GM12892 (cell line): ENCODE measurements at places on chromosomes 7 and 10.

GRCh38 chr7:148620749-148621359 lies 30.3 kb downstream of the C7orf33 start:
- DNase-seq, result no peak

DNA sequence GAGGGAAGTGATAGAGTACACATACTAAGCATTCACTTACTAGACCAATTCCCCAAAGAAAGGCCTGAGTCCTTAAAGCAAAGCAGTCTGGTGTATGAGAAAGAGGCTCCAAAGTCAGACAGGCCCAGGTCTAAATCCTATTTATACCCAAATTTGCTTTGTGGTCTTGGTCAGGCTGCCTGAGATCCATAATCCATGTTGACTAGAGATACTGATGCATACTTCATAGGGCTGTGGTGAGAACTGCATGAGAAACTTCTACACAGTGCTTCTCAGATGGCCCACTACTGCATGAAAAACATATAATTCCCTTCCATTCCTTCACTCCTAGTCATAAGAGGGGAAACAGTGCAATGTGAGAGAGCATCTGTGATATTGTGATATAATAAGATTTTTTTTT lies 81.6 kb upstream of the SP4 start:
- DNase-seq, result no peak

DNA sequence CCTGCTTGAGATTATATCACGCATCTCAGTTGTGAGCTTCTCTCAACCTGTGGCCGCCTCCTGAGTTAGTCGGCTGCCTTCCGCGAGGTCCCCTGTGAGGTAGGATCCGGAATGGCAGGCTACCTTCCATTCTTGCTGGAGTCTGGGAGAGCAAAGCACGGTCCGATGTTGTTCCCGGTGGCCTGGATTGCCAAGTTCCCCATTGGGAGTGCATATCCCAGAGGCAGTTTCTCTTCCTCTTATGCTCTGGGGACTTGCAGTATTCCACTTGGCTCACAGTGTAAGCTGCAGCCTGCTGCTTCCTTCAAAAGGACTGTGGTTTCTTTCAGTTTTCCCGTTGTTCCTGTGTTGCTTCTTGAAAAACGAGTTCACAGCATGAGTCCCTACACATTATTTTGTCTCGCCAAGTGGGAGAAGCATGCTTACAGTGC lies 225.4 kb upstream of the ZWINT start:
- no peak for DNase-seq

DNA sequence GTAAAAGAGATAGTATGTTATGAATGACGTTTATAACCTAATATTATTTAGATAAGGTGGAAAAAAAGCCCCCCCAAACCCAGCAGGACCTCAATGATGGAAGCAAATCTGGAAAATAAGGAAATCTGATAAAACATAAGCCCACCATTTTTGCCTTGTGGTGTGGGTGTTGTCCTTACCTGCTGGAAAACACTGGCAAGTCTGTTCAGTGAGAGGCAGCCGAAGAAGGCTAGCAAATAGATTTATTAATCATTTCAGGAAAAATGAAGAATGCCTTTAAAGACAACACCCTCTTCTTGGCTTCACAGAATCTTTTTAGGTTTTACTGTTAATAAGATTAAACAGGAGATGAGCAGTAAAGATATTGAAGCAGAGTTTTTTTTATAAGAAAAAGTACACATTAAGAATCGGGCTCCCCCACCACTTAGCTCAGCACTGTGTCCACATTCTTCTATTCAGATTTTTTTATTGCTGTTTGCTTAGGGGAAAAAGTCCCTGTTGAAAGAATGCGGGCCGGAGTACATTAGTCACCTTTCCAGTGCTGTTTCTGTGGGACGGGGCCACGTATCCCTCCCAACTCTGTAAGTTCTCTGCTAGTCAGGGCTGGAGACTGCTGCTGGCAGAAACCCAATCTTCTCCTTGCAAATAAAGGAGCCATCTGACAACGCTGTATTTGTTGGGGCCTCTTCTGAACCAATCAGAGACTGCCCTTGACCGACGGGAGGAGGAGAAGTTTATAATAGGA lies 104.1 kb downstream of the EVX1 start:
- no peak for DNase-seq

DNA sequence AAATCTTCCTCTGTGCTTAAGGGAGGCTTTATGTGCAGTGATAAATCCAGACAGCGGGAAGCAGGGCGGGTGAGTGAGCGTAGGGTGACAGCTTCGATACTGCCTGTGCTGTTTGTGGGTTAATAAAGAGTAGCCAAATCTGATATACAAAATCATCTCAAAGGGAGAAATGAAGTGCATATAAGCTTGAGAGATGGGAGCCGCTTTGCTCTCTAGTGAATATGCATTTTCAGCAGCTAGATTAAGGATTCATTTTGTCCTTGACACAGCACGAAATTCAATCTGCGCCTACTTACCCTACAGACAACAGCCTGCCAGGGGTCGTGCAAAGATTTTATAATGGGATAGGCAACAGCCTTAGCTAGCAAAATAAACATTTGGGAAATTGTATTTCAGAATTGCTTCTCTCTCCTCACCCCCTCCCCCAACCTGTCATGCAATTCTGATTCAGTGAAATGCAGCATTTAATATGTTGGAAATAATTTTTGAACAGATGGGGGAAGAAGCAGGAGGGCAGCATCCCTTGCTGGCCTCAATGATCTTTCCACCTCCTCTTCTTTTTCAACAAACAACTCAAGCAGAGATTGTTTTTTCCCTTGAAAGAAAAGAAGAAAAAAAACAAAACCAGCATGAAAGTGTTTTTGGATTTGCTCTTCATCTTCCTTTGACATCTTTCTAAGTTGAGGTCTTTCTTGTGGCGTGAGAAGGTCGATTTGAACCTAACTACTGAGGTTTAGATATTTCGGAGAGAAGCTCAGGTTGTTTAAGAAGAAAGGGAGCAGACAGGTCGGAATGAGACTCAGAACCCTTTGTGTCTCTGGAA lies 117.9 kb downstream of the AOAH start:
- no peak for DNase-seq

- no peak for DNase-seq
These were observed 308.5 kb upstream of the FZD1 start for GRCh38 chr7:90955641-90956207.

DNA sequence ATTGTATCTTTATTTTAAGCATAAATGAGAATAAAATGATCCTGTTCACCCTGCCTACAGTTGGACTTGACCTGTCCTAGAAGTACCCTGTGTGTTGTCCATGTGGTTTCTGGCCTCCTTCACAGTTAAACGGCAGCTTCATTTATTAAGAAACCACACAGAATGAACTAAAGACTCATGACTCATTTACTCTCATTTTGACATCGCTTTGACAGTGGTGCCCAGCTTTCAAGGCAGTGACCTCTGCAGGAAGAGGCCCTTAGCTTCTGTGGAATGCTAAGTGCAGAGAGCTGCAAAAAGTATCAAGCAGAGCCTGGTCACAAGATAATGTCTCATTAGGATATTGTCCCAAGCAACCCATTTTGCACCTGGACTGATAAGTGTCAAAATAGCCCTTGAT lies 93.4 kb downstream of the AVL9 start:
- no peak for DNase-seq

GRCh38 chr10:62462461-62462860 lies 88.3 kb downstream of the ZNF365 start:
- no peak for DNase-seq

DNA sequence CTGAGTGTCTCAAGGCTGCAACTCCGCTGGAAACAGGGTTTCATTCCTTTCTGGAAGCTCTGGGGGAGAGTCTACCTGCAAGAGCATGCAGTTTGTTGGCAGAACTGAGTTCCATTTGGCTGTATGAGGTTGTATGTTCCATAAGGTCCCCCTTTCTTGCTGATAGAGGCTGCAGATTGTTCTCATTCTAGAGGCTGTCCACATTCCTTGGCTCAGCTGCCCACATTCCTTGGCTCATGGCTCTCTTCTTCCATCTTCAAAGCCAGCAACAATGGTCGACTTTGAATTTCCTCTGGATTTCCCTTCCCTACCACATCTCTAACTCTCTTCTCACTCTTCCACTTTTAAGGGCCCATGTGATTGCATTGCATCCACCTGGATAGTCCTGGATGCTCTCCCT lies 147.3 kb upstream of the CDCA7L start:
- DNase-seq, result no peak
